Activated naive CD4-positive, alpha-beta T cell treated with anti-CD3 and anti-CD28 coated beads, Interleukin-2, amount 10 ng/mL, durations not matched to agents 7 days and 5 days (primary cell): ENCODE measurements at places on chromosomes 16 and 17.

- H3K4me3 ChIP-seq = no peak overlapping the region
- no peak overlapping the region for H3K27ac ChIP-seq
- H3K27me3 ChIP-seq = no peaks in the 10 kb centered on the region
- no peak for DNase-seq
- H3K36me3 ChIP-seq = peaks cover 2% of the 10 kb centered on the region
These were observed 164.3 kb downstream of the CDK5R1 start for GRCh38 chr17:32651084-32651483.

GRCh38 chr17:80096561-80097021 lies 4.8 kb upstream of the GAA start:
- no peak for DNase-seq
- peaks cover 15% of the 10 kb centered on the region for H3K4me1 ChIP-seq
- no peaks in the 10 kb centered on the region for H3K36me3 ChIP-seq
- H3K27ac ChIP-seq = no peak overlapping the region
- peaks cover 45% of the 10 kb centered on the region for H3K27me3 ChIP-seq

GRCh38 chr17:39678340-39679116 lies 9.3 kb downstream of the PGAP3 start:
- H3K27ac ChIP-seq = peak overlapping the region; percentile 88
- DNase-seq = no peak
- peaks cover 60% of the 10 kb centered on the region for H3K4me1 ChIP-seq
- H3K36me3 ChIP-seq = peaks cover 31% of the 10 kb centered on the region
- H3K27me3 ChIP-seq = peaks cover 4% of the 10 kb centered on the region

- no peaks in the 10 kb centered on the region for H3K36me3 ChIP-seq
- no peak for DNase-seq
- no peak overlapping the region for H3K4me3 ChIP-seq
- H3K27ac ChIP-seq = no peak overlapping the region
- peaks cover 28% of the 10 kb centered on the region for H3K27me3 ChIP-seq
These were observed 19.9 kb downstream of the ARL4D start for GRCh38 chr17:43418441-43419374.

DNA sequence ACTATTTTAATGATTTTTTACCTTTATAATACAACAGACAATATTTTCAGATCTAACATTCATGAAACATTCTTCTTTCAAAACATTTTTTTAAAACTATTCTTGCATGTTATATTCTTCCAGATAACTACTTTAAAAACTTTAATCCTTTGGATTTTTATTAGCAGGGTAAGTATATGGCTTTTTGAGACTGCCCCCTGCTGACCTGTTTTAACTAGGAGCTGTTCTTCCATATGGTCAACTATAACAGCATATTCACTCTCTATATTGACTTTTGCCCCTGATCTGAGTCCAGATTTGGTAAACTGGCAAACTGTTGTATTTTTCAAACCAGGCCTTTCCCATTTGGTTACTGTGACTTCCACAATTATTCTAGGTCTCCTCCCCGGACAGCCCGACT lies 16.5 kb downstream of the ZNF18 start:
- H3K36me3 ChIP-seq = peaks cover 62% of the 10 kb centered on the region
- H3K27me3 ChIP-seq = no peaks in the 10 kb centered on the region
- H3K27ac ChIP-seq = no peak overlapping the region
- H3K4me3 ChIP-seq = no peak overlapping the region
- DNase-seq = no peak

DNA sequence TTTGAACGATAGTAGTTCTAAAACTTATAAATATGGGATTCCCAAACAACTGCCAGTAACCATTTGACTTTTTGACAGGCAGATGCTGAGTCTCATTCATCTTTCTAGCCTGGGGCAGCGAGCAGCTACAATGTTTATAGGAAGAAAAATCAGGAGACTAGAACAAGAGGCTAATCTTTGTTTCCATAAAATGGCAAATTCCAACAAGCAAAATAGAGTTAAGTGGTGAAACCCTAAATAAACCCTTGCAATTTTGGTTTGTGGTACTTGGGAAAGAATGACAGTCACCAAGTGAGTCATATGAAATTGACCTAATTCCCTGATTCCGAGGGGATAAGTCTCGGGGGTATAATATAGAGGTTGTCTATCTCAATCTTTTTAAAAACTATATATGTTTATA lies 27.3 kb upstream of the HS3ST2 start:
- peaks cover 7% of the 10 kb centered on the region for H3K27me3 ChIP-seq
- H3K4me1 ChIP-seq = peaks cover 4% of the 10 kb centered on the region
- no peak for DNase-seq
- H3K27ac ChIP-seq = no peak overlapping the region

GRCh38 chr17:19269106-19269505 lies 31.9 kb downstream of the EPN2 start:
- H3K4me3 ChIP-seq = no peak overlapping the region
- no peak for DNase-seq
- no peak overlapping the region for H3K27ac ChIP-seq
- no peaks in the 10 kb centered on the region for H3K4me1 ChIP-seq

- H3K36me3 ChIP-seq = no peaks in the 10 kb centered on the region
- peaks cover 22% of the 10 kb centered on the region for H3K27me3 ChIP-seq
- DNase-seq = peak; percentile 53
- H3K4me1 ChIP-seq = no peaks in the 10 kb centered on the region
- no peak overlapping the region for H3K27ac ChIP-seq
- no peak overlapping the region for H3K4me3 ChIP-seq
These were observed 68.6 kb downstream of the HAPSTR1 start for GRCh38 chr16:9159839-9160550.
